ENCODE measurements at places on chromosomes 2 and 18.
A peak's percentile ranks its signal among the peaks of the same experiment; 100 is the strongest.

DNA sequence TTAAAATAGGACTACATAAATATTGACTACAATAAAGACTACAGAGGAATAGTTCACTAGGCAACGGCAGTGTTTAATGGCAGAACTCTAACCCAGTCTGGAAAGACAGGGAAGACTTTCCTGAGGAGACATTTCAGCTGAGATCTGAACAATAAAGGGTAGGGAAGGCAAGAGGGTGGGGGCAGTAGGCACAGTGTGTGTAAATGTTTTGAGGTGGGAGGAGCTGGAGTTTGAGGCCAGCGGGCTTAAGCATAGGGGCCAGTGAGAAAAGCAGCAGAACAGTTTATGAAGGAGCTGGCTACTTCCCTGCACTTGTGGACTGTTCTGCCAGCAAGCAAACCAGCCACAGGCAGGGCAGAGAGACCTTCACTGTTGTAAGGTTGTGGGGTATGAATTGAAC lies 76.6 kb upstream of the UGP2 start:
- no peak overlapping the region for H3K27ac ChIP-seq
- no peak overlapping the region for H3K4me3 ChIP-seq
- H3K4me1 ChIP-seq: no peaks in the 10 kb centered on the region
- H3K36me3 ChIP-seq: peaks cover 2% of the 10 kb centered on the region
- H3K27me3 ChIP-seq: peaks cover 11% of the 10 kb centered on the region

DNA sequence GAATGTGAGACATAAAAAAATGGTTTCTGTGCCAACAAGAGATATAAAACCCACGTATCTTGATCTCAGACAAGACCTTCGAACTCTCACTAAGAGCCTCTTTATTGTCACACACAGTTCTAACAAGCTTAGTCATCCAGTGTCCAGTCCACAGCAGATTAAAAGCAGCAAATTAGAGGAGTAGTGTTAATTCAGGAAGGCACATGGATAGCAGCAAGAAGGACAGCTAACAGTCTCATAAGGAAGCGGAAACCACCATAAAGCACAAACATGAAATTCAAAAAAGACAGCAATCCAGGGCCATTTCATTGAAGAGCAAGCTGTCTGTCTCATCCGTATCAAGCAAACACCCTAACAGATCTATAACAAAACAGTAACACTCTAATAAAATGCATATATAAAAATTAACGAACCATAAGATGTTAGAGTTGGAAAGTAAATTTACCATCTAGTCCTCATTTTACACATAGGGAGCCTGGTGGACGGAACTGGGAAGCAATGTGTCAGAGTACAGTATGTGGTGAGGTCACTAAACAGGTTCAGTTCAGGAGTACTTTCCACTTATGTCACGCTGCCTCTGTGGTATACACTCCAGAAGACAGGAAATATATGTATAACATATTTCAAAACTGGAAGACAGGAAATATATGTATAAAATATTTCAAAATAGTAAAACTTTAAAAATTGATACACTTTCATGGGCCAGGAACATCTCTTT lies 18.3 kb downstream of the AAK1 start:
- DNase-seq: no peak
- no peaks in the 10 kb centered on the region for H3K27me3 ChIP-seq
- no peak overlapping the region for H3K4me3 ChIP-seq
- no peak overlapping the region for H3K27ac ChIP-seq
- H3K4me1 ChIP-seq: peaks cover 24% of the 10 kb centered on the region
- peaks cover 2% of the 10 kb centered on the region for H3K36me3 ChIP-seq

GRCh38 chr2:233202531-233202944 lies 48.9 kb upstream of the ATG16L1 start:
- H3K4me3 ChIP-seq: no peak overlapping the region
- peak overlapping the region; percentile 66 for H3K27ac ChIP-seq
- peaks cover 10% of the 10 kb centered on the region for H3K4me1 ChIP-seq
- no peaks in the 10 kb centered on the region for H3K27me3 ChIP-seq

DNA sequence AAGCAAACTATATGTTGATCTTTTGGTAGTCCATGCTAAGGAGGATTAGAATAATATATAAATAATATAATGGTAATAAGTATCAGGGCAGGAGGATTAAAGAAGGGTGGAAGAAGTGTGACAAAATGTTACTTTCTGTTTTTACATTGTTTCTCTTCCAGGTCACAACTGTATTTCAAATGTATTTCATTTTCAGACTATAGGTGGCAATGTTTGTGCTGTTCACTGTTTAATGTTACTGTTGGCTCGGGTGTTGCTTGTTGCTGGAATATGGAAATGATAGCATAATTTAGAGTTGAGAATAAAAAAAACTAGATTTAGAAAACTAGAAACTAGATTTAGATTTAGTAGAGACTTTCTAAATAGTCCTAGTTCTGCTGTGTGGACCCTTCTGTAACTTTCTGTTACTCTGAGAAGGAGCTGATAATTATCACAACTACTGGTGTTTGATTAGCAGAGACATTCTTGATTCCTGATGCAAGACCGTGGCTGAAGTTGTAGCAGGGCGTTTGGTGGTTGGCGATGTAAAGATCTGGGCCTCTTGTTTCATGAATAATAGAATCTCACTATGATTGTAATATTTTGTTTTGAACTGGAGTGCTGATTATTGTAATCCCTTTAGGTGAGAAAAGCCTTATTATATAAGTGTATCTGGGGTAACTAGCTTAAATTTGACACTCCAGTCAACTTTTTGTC lies 7.9 kb downstream of the NEDD4L start:
- H3K27me3 ChIP-seq: peaks cover 20% of the 10 kb centered on the region
- H3K4me3 ChIP-seq: no peak overlapping the region
- H3K36me3 ChIP-seq: no peaks in the 10 kb centered on the region

- H3K36me3 ChIP-seq: no peaks in the 10 kb centered on the region
- no peaks in the 10 kb centered on the region for H3K4me1 ChIP-seq
- no peak overlapping the region for H3K4me3 ChIP-seq
- H3K27me3 ChIP-seq: no peaks in the 10 kb centered on the region
- DNase-seq: no peak
- no peak overlapping the region for H3K27ac ChIP-seq
Measured at GRCh38 chr2:51717312-51717711, 685.4 kb upstream of the NRXN1 start.

- peaks cover 6% of the 10 kb centered on the region for H3K4me1 ChIP-seq
- no peaks in the 10 kb centered on the region for H3K27me3 ChIP-seq
- H3K27ac ChIP-seq: no peak overlapping the region
Measured at GRCh38 chr18:74906184-74906583, 302.8 kb downstream of the PTGR3 start.
